IMR-90 (cell line): ENCODE measurements at places on chromosomes 7 and 10. TPM values are rescaled to one million over a fixed set of nuclear protein-coding genes. Genes with fewer than 3 reads are reported as not detected.

GRCh38 chr7:139332697-139333359 is 8.3 kb upstream of the FMC1 start:
- DNase-seq = no peak

- peak; percentile 42 for DNase-seq
Measured at GRCh38 chr10:21602313-21602712, 68.3 kb downstream of the MLLT10 start.

DNA sequence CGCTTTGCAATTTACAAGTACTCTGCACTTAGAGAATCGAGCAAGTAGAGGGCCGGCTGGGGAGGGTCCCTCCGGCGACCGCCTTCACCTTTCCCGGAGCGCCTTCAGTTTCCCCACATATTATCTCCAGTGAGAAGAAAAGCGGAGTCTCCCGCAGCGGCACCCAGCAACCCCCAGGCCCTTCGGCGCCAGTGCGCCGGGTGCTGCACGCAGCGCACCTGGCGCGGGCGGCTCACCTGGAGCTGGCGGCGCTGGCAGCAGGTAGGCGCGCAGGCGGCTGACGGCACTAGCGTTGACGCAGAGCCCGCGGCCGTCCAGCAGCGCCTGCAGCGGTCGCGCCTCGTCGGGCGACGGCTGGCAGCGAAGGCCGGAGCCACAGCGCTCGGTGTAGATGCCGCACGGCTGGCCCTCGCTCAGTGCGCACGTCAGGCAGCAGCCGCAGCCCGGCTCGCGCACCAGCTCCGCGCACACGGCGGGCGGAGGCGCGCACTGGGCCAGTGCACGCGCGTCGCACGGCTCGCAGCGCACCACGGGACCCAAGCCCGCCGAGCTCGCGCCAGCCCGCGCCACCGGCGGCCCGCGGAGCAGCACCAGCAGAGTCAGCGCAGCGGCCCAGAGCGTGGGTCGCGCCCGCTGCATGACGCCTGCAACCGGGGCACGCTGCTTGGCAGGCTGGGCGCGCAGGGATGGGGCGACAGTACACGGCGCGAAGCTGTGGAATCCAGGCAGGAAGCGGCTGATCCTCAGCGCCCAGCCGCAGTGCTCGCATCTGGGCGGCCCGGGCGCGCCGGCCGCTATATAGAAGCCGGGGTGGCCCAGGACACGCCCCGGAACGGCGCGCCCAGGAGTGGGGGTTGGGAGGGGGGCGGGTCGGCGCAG is at the start of gene IGFBP3:
Gene IGFBP3, minus strand, starts transcription at position 771 of the 879 bp plus-strand sequence. Its CDS starts 132 bp downstream, at position 639.
- peak; percentile 69 for DNase-seq

DNA sequence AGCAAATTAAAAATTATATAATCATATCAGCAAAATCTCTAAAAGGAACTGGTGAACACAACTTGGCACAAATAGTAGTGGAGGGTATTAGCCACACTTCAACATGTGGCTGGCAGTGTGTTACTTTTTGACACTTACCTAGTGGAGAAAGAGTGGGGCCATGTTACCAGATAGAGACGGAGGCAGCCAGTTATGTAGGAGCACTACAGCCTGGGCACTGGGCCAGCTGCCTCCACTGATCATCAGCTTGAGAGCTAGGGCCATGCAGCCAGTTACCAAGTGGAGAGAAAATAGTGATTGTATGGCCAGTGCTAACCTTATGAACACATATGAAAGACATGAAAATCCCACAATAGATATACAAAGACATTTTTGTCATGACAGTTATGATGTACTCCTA is 243.1 kb downstream of the CTNNA3 start:
- DNase-seq = no peak

DNA sequence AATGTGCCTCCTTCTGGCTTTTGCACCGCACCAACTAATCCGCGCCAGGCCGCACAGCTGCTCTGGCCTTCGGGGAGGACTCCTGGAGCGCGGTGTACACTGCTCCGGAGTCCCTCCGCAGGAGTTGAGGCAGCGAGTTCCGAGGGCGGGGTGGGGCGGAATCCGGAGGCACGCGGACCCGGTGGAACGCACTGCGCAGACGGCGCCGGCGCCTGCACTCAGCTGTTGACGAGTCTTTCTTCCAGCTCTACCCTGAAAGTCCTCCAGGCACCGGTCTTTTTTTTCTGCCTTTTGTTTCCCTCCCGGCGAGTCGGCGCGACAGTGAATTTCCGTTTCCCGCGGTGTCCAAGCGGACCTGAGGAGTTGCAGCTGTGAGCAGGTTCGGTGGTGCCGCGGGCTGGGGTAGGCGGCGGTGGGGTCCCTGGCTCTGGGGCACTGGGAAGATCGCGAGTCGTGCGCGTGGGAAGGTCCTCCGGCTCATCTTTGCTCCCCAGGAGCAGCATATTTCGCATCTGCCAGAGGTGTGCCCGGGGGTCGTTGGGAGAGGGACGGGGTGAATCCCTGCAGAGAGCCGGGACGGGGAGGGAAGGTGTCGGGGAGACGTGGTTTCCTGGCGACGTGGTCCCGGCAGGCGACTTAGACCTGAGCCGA is 44.1 kb downstream of the SFTPD start:
- DNase-seq = peak; percentile 41

- no peak for DNase-seq
Measured at GRCh38 chr10:31721096-31721495, 207.5 kb downstream of the ARHGAP12 start.

The TFAM gene
- 16.7 and 26.1 TPM in 2 replicates for total RNA-seq

- no peak for DNase-seq
Measured at GRCh38 chr10:122480146-122480833, 18.9 kb downstream of the HTRA1 start.
